NCI-H82 (cell line): ENCODE measurements at places on chromosomes 16 and 17.

GRCh38 chr16:24694931-24695330 lies 34.5 kb upstream of the TNRC6A start:
- no peak for DNase-seq

DNA sequence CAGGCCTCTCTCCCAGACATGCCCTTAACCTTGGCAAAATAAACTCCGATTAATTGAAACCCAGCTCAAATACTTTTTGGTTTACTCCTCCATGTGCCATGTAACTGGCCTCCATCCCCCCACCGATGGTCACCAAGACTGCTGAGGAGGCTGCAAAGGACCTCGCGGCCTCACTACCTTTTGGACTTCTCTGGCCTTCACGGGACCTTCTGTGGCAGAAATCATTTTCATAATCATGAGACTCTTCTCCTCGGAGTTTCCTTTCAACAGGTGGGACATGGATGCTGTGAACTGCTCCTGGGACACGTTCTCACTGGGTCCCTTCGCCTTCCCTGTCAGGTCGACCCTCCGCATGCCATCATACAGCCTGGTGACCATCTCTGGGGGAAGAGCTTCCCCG lies 9.0 kb downstream of the MEAK7 start:
- DNase-seq = no peak

DNA sequence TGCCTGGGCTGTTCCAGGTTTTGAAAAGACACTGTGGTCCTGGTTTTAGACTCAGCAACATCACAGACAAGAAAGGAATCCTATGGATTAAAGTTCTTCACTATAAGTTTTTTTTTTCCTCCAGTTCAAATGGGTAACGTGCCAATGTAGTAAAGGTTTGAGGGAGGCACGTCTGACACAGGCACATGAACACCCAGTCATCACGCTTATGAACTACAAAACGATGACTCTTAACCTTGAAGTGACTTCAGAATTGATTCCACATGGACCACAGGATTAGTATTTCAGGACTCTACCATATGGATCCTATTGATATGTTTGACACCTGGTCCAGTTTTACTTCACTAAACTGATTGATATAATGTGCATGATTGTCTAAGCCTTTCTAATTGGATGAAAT lies 2.3 kb downstream of the PRMT7 start:
- DNase-seq = peak; percentile 96

GRCh38 chr16:78761427-78761826 lies 662.0 kb downstream of the WWOX start:
- DNase-seq = no peak

GRCh38 chr16:24010440-24011089 lies 174.8 kb downstream of the PRKCB start:
- peak; percentile 92 for DNase-seq

DNA sequence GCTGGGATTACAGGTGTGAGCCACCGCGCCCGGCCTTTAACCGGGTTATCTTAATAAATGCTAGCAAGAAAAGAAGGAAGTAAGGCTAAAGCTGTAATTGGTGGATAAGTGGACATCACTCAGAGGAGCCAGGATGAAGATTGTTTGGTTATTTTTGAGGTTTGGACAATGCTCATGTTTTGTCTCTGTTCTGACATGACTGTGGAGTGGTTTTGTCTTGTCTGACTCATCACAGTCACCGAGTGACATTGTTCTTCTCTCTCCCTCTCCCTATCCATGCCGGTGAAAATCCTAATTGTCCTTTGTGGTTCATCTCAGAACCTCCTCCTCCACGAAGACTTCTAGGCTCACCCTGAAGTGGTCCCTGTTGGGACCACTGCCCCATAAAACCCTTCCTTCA lies 23.5 kb upstream of the GRIN2A start:
- DNase-seq = no peak

- DNase-seq = no peak
Measured at GRCh38 chr17:7250695-7251627, 573 bp downstream of the CTDNEP1 start.

GRCh38 chr17:7014995-7015958 lies 2.9 kb downstream of the RNASEK start:
- DNase-seq = peak; percentile 63

GRCh38 chr16:71974068-71974818 lies 26.0 kb downstream of the PKD1L3 start:
- no peak for DNase-seq

GRCh38 chr16:353404-354290 lies 1.1 kb upstream of the AXIN1 start:
- DNase-seq = no peak

GRCh38 chr17:81878294-81878693 lies 7.2 kb upstream of the ARHGDIA start:
- no peak for DNase-seq

- peak; percentile 62 for DNase-seq
Measured at GRCh38 chr16:68436581-68436980, 11.7 kb downstream of the SMPD3 start.

DNA sequence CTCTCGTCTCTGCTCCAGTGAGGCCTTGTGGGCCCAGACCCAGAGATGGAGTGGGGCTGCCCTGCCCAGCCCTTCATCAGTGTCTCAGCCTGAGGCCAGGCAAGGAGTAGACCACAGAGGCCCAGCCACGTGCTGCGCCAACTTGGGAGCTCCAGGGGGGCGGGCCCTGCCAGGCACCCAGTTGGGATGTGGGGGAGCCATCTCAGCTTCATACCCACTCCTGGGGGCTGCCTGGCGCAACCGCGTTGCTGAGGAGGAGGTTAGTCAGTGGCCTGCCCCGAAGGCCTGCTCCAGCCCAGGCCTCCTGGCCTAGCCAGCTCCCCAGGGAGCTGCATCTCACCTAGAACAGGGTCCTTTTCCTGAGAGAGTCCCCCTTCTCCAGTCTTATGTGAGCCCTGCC lies 11.8 kb downstream of the TPSG1 start:
- DNase-seq = no peak

DNA sequence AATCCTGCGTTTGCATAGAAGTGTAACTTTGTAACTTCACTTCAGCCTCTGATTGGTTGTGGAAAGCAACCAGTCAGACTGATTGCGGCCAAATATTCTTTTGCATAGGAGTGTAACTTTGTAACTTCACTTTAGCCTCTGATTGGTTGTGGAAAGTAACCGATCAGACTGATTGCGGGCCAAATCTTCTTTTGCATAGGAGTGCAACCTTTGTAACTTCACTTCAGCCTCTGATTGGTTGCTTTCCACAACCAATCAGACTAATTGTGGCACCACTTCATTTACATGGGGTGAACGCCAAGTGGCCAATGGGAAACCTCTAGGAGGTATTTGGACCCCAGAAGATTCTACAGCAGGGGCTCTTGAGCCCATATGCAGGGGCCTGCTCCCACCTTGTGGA lies 1.8 kb upstream of the TMEM98 start:
- no peak for DNase-seq

DNA sequence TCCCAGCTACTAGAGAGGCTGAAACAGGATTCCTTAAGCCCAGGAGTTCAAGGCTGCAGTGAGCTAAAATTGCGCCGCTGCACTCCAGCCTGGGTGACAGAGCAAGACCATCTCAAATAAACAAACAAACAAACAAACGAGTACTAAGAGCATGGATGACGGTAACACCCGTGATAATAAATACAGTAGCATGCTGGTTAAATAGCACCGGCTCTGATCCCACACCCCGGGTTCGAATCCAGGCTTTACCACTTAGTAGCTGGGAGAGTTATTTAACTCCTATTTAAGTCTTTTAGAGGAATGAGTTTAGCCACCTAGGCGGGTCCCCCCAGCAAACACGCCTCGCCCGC lies 301 bp upstream of the METTL22 start:
- DNase-seq = no peak

GRCh38 chr16:67703626-67704025 lies 15.5 kb downstream of the GFOD2 start:
- no peak for DNase-seq

- DNase-seq = peak; percentile 45
Measured at GRCh38 chr16:642189-643049, 791 bp downstream of the MCRIP2 start.

GRCh38 chr16:87552772-87553573 lies 49.3 kb upstream of the JPH3 start:
- no peak for DNase-seq

- no peak for DNase-seq
Measured at GRCh38 chr17:2251098-2251497, 52.5 kb downstream of the SMG6 start.

GRCh38 chr17:37567137-37567536 lies 42.1 kb downstream of the SYNRG start:
- no peak for DNase-seq

DNA sequence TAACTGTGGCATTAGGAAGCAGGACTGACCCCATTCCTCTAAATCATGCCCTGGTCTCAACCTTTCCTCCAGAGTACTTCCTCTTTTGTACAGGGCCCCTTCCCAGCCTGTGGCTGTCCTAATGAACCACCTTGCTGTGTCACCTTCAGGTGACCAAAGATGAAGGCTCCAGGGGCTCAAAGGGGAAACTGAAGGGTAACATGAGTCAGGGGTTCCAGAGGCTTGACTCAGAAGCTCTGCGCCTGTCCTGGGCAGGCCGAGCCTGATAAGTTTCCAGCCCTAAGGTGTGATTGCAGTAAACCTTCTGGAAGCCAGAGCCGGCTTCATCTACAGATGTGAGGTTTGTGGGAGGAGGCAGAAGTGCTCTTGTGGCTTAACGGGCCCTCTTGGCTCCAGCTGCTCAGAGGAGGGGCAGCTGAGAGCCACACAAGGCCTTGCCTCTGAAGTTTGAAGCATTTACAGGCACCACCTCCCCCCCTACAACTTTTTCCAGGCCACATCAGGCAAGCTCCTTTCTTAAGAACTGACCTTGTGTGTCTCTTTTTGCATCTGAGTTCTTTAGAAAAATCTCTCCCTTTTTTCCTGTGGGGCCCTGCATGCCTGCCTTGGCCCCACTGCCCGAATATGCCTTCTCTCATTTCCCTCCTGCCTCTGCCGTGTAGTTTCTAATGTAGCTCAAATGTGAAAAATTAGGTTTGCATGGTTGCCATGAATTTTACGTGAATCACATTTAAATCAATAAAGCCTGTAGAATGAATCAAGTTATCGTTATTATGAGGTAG lies 149.9 kb downstream of the CLEC16A start:
- DNase-seq = no peak

DNA sequence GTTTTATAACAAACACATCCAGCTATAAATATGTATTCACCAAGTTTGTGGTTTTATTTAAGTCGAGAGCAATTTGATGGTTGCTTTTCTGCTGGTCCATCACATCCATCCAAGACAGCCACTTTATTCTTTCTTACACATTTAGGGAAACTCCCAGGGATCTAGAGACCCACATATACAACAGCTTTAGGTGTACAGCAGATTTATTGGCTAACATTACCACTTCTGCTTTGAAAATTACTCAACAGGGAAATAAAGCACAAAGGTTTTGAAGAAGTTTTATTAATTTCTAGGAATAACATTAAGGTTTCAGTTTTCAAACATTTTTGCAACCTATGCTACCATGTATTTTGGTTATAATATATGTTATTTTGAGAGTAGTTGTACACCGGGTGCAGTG lies 6.9 kb downstream of the ERCC4 start:
- no peak for DNase-seq

- DNase-seq = peak; percentile 57
Measured at GRCh38 chr16:46918905-46919792, 35.0 kb downstream of the GPT2 start.

- DNase-seq = peak; percentile 87
Measured at GRCh38 chr17:27276653-27277156, 17.2 kb upstream of the WSB1 start.

DNA sequence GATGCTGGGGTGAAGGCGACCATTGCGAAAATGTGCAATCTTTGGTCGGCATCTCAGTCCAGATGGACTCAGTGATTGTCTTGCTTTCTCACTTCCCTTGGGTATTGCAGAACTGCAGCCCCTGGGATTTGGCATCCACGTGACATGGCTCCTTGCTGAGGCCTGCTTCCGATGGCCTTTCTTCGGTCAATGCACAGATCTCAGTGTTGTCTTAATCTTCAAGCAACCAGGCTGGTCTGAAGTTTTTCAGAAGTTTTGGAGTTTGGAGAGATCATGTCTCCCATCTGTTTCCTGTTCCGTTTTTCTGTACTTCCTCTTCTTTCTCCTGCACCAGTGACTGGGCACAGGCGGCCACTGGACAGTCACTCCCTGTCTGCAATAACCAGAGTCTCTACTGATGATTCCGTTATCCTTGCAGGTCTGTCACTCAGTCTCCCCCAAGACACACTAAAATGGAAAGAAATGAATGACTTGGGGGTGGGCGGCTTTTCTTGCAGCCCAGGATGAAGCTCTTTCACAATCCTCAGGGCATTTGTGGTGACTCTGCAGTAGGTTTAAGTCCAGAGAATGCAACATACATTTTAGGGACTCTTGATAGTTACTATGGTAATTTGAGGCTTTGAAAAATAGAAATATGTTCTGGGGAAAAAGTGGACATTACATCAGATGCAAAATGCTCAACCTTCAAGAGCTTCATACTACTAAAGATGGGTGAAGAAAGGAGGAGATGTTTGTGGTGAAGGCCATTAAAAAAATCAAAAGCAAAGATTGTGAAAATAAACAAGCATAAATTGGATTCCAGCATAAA lies 106.3 kb upstream of the ZFHX3 start:
- no peak for DNase-seq
